EL (cell line): ENCODE measurements at places on chromosomes 5 and 9.
A peak's percentile ranks its signal among the peaks of the same experiment; 100 is the strongest.

GRCh38 chr9:9142001-9142400, 1342.4 kb upstream of the DMAC1 start:
- DNase-seq, result no peak

- no peak for DNase-seq
Observed at GRCh38 chr9:120382453-120382852, 197.5 kb downstream of the CDK5RAP2 start.

- DNase-seq, result no peak
Observed at GRCh38 chr5:73176250-73176649, 3.3 kb downstream of the TMEM174 start.

- DNase-seq, result peak; percentile 25
Observed at GRCh38 chr9:106752581-106752980, 110.4 kb upstream of the ZNF462 start.

DNA sequence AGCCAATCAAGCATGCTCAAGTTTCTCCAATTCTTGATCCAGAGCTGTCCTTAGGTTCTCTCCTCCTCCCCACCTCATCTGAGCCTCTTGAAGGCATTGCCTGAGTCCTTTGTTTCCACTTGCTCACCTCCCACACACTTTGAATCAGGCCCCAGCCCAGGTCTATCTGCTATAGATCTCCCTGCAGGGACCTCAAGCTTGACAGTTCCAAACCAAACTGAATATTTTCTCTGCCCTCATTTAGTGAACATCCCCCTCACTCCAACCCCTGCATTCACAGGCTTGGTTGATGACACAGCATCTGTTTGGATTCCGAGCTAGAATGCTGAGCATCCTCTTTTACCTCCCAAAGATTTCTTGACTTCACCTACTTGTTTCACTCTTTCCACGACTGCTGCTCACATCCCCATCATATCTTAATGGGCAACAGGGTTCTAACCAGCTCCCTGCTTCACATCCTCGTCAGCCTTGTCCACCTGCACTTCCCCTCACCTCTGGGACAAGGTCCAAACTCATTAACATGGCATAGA, 474.5 kb downstream of the ZSWIM6 start:
- no peak for DNase-seq

DNA sequence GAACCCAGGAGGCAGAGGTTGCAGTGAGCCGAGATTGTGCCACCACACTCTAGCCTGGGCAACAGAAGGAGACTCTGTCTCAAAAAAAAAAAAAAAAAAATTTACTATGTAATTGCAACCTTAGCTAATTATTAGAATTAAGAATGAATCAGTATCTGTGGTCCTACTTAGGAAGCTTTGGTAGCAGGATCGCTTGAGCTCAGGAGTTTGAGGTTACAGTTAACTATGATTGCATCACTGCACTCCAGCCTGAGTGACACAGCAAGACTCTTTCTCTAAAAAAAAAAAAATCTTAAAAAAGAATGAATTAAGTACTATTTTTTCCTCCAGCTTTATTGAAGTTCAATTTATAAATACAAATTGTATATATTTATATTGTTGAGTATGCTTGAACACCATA, 16.7 kb downstream of the NDUFAF2 start:
- peak; percentile 13 for DNase-seq

DNA sequence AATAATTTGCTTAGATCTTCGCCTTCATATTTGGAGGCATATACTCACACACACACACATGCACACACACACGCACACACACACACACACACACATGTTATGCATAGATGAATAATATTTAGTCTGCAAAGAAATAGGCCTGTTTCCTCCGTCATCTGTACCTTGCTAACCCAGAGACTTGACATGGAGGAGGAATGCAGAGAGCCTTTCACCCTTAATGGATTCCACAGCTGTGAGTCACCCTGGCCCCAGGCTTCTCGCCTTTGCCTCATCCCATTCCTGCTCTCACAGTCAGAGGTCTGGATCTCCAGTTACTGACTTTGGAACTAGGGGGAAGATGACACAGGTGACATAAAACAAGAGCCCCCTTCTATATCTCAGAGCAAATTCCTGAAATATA, 29.7 kb downstream of the ZNF462 start:
- DNase-seq, result peak; percentile 100

- DNase-seq, result no peak
Observed at GRCh38 chr5:102138243-102138653, 157.8 kb downstream of the SLCO4C1 start.

- DNase-seq, result no peak
Observed at GRCh38 chr5:88140396-88140855, 128.2 kb downstream of the TMEM161B start.
